Stimulated activated CD8-positive, alpha-beta memory T cell treated with anti-CD3 and anti-CD28 coated beads, Interleukin-2, amount 100 ng/mL, for 1 hour (primary cell): ENCODE measurements at places on chromosomes 7 and 10.

- DNase-seq, result no peak
Observed at GRCh38 chr7:151251689-151252560, 3.4 kb upstream of the SMARCD3 start.

DNA sequence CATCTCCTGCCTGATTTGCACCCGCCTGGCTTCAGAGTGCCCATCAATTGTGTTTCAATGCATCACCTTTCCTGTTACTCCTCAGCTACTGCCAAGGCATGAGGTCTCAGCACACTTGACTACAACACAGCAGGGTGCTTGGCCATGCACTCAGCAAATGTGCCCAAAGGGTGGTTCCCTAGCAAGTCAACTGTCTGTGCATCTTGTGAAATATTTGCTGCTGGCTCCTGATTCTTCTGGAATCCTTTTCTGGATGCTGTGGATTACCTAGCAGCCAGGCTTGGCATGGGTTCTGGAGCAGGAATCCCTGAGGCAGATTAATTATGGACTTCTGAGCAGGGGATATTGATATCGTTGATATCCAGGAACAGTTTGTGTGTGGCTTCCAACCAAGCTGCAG, 662.6 kb upstream of the MGMT start:
- DNase-seq, result no peak

GRCh38 chr7:38284553-38284952, 11.1 kb upstream of the TARP start:
- DNase-seq, result no peak

DNA sequence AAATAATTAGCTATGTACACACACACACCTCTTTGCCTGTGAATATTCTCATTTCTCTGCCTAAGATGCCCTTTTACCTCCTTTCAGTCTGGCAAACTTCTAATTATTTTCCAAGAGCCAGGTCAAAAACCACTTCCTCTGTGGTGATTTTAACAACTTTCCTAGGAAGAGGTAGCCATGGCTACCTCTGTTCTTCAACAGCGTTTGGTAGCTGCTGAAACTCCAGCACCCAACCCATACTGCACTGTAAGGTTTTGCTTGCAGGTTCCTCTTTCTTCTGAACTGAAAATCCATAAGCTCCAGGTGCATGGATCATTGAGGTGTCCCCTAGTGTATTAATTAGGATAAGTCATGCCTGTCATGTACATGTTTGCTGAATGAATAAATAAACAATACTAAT, 25.6 kb downstream of the NRCAM start:
- DNase-seq, result no peak

- DNase-seq, result no peak
Observed at GRCh38 chr10:78567680-78568455, 500.9 kb upstream of the ZMIZ1 start.

DNA sequence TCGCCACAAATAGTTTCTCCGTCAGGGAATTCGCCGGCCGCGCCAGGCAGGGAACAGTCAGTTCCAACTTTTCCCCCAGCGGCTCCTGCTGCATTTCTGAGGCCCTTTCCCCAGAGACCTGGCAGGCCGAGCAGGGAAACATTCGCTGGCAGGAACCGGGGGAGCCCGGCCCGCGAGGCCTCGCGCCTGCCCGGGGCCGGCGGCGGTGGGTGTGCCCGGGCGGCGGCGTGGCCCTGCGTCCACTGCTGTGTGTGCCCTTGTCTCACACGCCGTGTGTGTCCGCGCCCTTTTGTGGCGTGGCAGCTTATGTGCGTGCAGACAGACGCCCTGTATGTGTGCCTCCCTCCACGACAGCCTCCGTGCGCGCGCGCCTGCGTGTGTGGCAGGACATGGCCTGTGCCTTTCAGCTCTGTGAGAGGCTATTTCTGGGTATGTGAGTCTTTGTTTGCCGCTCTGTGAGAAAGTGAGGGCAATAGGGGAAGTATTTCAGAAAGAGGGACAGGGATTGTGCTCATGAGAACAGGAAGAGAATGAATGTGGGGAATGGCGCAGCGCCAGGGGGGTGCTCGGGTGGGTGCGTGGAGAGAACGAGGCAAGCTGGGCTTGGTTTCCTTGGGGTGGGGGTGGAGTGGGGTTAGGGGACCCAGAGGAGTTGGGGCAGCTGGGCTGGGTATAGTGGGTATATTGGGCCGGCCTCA, 689 bp upstream of the SMARCD3 start:
- DNase-seq, result no peak

GRCh38 chr10:97590748-97591495, 1.4 kb downstream of the C10orf62 start:
- no peak for DNase-seq

- DNase-seq, result no peak
Observed at GRCh38 chr10:118373786-118374185, 31.7 kb upstream of the FAM204A start.

- no peak for DNase-seq
Observed at GRCh38 chr10:124087672-124088634, 5.4 kb downstream of the CHST15 start.

DNA sequence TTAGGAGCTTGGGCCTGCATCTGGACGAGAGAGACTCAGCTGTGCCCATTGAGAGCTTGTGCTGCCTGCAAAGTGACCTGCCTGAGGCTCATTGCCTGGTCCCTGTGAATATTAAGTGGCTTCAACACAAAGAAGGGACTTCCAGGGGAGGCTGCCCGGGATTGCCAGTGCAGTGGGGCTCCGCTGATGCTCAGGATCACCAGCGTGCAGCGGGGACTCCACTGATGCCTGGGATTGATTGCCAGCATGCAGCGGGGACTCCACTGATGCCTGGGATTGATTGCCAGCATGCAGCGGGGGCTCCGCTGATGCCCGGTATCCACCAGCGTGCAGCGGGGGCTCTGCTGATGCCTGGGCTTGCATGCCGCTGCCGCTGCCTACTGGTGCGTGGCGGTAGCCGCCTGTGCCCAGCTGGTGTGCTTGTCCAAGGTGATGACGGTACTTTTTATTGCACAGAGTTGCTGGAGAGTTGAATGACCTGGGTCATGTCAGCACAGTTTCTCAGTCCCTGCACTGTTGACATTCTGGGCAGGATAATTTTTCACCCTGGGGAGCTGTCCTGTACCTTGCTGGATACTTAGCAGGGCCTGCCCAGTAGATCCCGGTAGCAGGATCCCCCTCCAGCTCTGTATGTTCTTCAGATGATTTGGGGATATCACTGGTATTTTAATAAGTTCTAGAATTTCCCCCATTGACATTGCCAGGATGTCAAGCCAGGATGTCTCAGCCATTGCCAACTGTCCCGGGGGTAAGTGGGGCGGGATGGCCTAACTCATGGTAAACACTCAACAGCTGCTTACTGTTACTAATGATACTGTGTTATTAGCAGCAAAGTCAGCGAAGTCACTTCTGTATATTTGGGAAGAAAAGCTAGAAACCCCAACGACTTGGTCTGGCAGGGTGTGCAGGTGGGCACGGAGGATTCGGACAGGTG, 13.0 kb downstream of the DOCK1 start:
- DNase-seq, result no peak

GRCh38 chr7:2795906-2796305, 48.2 kb downstream of the GNA12 start:
- no peak for DNase-seq

DNA sequence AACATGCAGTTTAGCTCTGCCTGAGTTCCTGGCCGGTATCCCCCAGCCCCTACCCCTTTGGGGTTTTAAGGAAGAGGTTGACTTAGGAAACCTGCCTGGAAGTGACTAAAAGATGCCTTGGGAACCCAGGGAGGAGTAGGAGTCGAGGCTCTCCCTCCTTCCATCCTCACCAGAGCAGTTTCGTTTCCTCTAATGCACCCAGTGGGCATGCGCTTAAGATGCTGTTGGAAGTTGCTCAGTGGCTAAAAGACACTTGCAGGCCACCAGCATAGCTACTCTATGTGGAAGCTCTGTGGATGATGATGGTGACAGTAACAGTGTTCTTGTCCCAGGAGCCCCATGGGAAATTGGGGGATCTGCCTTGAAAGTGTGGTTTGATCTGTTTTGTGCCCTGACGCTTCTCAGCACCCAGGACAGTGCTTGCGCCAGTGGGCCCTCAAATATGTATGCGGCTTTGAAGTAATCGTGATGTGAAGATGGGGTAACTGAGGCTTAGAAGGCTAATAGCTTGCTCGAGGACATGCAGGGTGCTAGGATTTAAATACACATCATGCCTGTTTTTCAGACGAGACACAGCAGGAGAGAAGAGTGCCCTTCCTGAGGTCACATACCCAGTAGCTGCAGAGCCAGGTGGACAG, 32.0 kb downstream of the TBATA start:
- DNase-seq, result no peak

GRCh38 chr10:132973903-132974241, 31.5 kb upstream of the CFAP46 start:
- no peak for DNase-seq

DNA sequence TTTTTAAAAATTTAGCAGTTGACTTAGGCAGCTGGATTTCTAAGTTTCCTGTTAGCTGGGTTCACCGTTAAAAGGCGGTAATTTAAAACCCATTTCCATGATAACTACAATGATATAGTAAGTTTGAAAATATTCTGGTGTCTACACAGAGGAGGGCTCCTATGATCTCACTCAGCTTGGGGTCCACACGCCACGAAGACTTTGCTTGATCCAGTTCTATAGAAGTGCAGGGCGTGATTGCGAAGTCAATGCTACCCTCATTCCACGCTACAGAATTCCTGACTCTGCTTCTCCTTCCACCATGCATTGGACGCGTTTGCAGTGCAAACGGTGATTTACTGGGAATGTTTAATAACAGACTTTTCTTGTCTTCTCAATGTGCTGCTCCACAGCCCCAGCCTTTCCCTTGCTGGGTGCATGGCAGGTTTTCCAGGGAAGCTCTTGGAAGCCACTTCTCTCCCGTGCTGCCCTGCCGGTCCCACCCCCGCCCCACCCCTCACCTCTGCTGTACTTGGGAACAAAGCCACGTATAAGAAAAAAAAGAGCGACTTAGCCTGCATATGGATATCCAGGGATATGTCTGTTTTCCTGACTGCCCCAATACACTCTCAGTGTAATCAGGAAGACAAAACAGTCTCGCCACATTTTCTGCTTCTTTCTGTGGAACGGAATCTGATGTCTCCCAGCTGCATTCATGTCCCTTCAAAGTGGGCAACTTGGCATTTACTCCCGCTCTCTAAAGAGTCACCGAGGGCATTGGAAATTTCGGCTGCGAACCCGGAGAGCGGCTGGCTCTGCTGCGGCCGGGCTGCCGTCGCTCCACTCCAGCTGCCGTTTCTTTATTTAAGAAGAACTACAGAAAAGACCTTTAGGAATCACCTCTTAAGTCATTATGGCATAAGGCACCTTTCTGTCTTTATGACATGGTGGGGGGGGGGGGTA, 434.4 kb upstream of the MGMT start:
- no peak for DNase-seq

DNA sequence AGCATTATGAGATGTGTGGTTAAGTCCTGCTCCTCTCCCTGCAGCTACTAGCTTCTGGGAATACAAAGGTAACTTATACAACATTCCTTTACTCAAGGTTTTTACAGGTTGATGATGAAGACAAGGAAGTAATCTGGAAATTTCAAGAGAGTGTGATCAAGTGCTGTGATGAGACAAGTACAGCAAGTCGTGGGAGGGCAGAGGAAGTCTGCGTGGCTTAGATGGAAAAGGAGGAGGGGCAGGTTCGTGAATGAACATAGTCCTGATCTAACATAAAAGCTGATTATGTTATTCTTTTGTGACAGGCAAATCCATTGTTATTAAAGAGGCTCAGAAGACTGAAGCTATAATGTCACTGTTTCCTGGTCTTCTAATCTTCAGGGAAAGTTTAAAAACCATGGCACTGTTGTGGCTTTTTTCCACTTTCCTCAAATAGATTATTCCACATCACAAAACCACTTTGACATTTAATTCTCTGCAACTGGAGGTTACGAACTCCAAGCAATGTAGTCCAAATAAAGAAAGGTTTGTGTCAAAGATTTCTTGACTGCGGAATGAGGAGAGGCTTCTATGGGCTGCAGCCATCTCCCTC, 84.1 kb downstream of the CPXM2 start:
- DNase-seq, result no peak

- DNase-seq, result no peak
Observed at GRCh38 chr7:139457153-139457946, 26.1 kb downstream of the KLRG2 start.

- no peak for DNase-seq
Observed at GRCh38 chr10:71675295-71675970, 44.1 kb downstream of the C10orf105 start.

GRCh38 chr7:24143547-24143946, 140.4 kb upstream of the NPY start:
- no peak for DNase-seq

GRCh38 chr10:770975-771374, 81.5 kb upstream of the DIP2C start:
- no peak for DNase-seq

DNA sequence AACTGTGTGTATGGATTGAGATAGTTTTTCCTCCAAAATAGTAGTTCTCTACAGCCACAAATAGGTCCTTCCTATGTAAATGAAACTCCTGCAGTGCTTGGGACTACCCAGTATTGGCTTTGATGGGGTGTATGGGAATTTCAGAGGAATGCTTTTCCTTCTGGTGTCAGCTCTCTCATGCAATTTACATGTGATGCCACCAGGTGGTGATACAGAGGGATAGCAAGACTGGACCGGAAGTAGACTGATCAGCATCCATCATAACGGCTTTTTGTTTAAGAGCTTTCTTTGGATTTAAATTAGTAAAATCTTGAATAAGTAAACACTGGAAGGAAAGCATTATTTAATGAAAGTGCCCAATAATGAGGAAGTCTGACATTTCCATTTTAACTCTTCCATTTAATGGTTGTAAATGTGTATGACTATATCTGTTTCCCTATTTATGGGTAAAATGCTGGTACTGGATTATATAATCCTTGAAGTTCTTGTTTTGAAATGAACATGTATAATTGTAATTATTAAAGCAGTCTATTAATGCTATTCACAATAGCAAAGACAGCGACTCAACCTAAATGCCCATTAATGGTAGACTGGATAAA, 22.7 kb downstream of the DYNC1I1 start:
- DNase-seq, result no peak

DNA sequence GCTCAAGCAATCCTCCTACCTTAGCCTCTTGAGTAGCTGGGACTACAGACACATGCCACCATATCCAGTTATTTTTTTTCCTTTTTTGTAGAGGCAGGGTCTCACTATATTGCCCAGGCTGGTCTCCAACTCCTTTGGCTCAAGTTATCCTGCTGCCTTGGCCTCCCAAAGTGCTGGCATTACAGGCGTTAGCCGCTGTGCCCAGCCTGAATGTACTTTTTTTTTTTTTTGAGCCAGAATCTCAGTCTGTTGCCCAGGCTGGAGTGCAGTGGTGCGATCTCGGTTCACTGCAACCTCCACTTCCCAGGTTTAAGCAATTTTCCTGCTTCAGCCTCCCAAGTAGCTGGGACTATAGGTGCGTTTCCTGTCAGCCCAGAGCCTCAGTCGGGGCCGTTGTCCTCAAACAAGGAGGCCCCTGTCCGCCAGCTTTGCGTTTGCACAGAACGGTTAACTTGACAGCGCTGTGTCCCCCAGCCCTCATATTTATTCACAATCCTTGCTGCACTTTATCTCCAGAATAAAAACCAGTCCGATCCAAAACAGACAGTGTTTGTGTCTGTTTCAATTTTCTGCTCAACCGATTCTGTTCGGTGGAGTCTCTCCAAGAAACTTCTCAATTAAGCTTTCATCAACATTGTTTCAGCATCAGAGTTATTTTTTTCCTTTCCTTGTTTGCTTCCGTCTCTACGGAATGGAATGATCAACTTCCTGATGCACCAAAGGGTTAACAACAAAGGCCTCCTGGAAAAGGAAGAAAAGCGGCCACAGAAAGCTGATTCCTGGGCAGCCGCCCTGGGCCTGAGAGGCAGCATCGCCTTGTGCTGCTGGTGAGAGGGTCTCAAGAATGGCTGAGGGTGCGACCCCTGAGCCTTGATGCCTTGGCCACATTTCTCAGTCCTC, 64.5 kb downstream of the PDIA4 start:
- no peak for DNase-seq

GRCh38 chr7:22563032-22563501, 63.1 kb upstream of the STEAP1B start:
- no peak for DNase-seq
